T47D (cell line): ENCODE measurements at places on chromosomes 11 and 22.

GRCh38 chr11:18624161-18624560 lies 10.0 kb downstream of the SPTY2D1 start:
- DNase-seq = no peak

DNA sequence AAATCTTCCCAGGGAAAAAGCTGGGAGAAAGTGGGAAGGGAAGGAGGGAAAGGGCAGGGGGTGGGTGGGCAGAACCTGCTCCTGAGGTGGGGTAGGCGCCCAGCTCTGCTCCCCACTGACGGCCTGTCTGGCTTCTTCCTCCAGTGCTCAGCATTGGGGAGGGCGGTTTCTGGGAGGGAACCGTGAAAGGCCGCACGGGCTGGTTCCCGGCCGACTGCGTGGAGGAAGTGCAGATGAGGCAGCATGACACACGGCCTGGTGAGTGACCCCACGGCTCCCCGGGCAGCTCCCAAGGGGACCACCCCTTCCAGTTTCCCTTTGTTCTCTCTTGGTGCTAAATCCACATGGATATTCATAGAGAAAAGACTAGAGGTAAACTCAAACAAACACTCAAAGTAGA lies 25.9 kb downstream of the SHANK3 start:
- DNase-seq = no peak

DNA sequence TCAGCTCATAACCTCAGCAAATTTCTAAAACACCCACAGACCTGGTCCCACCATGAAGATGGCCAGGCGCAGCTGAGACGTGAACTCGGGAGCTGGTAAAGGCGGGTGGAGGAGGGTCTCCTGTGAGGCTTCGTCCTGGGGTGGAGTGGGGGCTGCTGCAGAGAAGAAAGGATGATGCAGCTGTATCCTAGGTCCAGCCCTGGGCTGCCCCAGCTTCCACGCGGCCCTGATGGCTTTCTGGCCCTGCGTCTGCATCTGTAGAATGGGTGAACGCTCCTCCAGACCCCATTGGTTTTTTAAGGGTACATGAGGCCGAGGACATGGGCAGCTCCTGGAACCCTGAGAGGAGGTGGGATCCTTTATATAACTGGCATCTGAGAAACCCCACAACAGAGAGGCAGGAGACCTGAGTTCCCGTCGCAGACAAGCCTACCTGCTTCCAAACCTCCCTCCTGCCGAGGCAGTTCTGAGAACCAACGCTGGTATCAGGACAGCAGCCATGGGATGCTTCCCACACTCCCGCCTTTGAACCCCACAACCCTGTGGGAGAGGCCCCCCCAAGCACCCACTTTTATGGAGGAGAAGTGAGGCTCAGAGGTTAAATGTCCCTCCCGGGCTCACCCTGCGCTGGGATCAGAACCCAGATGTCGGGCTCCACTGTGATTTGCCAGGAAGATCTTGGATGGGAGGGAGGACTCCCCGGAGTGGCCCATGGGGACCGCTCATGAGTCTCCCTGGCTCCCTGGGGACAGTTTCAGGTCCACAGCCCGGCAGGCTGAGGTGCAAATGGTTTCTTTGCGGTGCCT lies 55.2 kb upstream of the FGF3 start:
- DNase-seq = no peak

GRCh38 chr22:30457981-30458380 lies 13.8 kb downstream of the SEC14L3 start:
- no peak for DNase-seq

- DNase-seq = peak; percentile 81
These were observed 2.7 kb upstream of the NEAT1 start for GRCh38 chr11:65419772-65420481.

GRCh38 chr22:28222976-28223745 lies 304.1 kb upstream of the PITPNB start:
- no peak for DNase-seq

DNA sequence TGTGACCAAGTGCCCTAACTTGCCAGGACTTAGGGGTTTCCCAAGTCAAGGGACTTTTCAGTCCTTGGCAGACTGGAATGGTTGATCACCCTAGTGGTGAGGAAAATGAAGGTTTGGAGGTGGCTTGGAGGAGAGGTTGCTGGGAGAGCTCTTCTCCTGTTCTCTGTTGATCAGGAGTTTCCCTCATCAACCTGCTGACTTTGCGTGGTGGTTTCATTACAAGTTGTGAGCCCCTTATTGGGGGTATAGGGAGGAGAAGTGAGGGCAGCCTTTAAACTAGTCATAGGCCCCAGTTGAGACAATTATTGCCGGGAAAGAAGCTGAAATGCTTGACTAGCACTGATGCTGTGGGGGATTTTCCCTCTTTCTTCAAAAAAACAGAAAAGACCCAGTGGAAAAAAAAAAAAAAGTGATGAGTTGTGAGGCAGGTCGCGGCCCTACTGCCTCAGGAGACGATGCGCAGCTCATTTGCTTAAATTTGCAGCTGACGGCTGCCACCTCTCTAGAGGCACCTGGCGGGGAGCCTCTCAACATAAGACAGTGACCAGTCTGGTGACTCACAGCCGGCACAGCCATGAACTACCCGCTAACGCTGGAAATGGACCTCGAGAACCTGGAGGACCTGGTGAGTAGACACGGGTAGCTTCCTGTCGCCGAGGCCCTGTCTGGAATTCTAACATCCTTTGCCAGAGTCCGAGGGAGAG lies at the start of gene CXCR5:
CXCR5 (plus strand) TSS at position 525 of the 704 bp plus-strand sequence; CDS start at position 575, 50 bp downstream.
- no peak for DNase-seq

GRCh38 chr11:92249156-92249753 lies 24.6 kb downstream of the FAT3 start:
- DNase-seq = no peak

DNA sequence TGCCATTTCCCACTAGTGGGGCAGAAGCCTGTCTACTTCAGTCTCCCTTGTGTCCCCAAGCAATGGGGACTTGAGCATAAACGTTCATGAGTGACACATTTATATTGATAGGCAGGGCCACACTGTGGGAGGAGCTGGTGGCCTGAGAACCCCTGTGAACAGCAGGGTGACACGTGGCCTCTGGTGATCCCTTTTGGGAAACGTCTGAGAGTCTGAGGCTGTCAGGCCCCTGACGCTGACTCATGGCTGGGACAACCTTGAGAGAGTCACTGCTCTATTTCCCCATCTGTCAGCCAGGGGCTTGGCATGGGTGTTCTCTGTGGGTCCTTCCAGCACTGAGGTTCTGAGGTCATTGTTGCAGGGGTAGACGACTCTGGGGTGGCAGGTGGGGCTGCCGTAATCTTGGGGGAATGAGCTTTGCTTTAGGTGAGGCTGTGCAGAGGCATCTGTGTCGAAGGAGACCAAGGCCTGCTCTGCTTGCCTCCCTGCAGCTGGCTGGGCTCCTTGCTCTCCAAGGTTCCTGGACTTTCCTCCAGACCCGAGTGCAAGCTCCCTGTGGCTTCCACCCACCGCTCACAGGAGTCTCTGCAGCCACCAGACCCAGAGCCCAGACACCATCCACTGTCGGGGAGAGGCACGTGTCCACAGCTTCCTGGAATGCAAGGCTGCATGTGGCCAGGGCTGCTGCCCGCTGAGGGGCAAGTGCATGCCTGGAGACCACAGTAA lies 54.7 kb downstream of the SMIM38 start:
- DNase-seq = no peak

- DNase-seq = no peak
These were observed 751 bp downstream of the MS4A10 start for GRCh38 chr11:60785806-60786361.

GRCh38 chr11:57323167-57323854 lies 1.4 kb downstream of the TNKS1BP1 start:
- DNase-seq = peak; percentile 67

GRCh38 chr11:100592619-100593260 lies 94.3 kb upstream of the ARHGAP42 start:
- no peak for DNase-seq

DNA sequence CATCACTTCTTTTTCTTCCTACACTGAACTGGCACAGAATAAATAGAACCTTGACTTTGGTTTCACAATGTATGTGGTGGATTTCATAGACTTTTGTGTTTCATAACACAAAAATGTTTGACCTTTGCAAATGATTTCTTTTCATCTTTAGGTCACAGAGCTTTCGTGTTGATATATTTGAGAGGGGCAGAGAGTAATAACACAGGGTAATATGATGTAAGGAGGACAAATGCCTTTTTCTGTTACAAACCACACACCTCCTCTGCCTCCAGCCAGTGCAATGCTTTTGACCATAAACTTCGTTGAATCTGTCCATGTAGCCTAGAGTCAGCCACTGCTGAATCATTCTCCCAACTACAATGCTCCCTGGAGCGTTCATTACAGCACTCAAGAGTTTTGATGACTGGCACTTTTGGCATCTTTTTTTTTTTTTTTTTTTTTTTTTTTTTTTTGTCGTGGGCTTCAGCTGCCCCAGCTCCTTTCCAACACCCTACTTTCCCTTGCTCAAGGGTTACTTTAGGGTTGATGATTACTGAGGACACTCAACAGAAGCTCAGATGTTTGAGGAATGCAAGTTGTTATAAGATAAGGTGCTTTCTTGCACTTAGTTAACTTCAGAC lies 11.4 kb upstream of the CAT start:
- DNase-seq = no peak

DNA sequence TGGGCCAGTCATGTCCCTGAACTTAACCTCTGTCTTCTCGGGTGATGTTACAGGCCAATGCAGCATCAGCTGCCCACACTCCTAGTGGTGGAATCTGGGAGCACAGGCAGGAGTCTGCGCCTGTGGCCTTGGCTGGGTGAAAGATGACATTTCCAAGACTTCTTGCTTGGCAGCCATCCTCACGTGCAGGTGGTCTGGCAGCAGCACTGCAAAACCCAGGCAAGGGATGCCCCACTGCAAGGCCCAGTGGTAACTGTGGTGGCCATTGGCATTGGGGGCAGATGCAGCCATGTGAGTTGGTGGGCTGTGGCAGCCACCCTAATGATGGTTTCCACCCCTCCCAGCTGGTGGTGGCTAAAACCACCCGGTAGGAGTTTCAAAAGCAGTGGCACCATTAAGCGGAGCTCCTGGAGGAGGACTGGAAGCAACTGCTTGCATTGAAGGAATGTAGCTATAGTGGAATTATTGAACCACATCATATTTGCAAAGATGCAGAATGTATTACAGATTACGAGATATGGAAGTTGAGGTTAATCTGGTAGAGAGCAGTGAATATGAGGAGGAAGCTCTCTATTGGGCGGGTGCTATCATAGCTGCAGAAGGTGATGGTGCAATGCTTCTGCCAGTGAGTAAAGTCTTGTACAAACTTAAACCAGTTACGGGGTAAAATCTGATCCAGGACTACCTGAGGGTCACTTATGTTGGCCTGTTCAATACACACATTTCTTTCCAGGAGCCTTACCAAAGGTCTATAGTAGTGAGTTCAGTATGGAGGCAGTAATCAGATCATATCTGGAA lies 120.7 kb upstream of the TOP3B start:
- DNase-seq = no peak

DNA sequence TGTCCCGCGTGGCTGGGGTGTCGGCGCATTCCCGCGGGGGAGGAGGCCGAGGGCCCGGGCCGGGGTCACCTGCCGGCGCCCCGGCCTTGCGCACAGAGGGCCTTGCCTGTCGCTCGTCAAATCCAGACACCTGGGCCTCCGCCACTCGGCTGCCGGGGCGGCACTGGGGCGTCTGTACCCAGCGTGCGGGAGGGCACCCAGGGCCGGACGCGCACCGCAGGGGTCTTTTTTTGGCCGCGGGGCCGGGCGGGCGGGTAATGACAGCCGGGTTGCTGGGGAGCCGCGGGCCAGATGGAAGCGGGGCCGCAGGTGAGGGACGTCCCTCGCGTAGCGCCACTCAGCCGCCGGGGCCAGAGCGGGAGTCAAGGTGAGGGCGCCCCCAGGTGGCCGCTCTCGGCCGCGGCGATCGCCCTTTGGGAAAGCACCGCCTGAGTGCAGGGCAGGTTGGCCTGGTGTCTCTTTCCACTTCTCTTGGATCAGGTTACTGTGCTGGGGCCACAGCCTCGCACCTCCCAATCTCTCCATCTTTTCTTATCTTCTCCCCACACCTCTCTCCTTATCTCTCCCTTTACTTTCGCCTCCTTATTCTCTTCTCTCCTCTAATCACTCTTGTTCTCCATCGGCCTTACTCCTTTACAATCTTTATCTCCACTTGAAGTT lies 3.5 kb downstream of the PHLDB1 start:
- DNase-seq = no peak

- peak; percentile 99 for DNase-seq
These were observed 29.1 kb upstream of the TP53I11 start for GRCh38 chr11:44979543-44980399.

GRCh38 chr11:134055029-134055428 lies 13.8 kb upstream of the JAM3 start:
- no peak for DNase-seq

- no peak for DNase-seq
These were observed 25.9 kb upstream of the WNT7B start for GRCh38 chr22:46002757-46003270.

DNA sequence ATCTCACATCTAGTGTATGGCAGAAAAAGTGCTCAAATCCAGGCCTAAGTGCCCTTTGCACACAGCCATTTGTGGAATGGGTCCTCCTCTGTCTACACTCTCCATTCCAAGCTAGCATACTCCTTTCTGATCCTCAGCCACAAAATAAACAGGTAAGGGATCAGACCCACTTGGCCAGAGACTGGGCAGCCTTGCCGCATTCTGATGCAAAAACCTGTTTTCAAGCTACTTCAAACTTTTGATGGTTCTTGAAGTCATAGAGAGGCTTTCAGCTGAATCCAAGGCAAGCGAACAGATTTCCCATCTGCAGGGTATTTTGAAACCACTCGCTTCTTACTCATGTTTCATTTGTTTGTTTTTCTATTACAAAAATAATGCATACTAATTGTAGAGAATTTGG lies 136.6 kb upstream of the NAV2 start:
- DNase-seq = no peak

- no peak for DNase-seq
These were observed 90.3 kb upstream of the MTMR2 start for GRCh38 chr11:96014217-96014616.

DNA sequence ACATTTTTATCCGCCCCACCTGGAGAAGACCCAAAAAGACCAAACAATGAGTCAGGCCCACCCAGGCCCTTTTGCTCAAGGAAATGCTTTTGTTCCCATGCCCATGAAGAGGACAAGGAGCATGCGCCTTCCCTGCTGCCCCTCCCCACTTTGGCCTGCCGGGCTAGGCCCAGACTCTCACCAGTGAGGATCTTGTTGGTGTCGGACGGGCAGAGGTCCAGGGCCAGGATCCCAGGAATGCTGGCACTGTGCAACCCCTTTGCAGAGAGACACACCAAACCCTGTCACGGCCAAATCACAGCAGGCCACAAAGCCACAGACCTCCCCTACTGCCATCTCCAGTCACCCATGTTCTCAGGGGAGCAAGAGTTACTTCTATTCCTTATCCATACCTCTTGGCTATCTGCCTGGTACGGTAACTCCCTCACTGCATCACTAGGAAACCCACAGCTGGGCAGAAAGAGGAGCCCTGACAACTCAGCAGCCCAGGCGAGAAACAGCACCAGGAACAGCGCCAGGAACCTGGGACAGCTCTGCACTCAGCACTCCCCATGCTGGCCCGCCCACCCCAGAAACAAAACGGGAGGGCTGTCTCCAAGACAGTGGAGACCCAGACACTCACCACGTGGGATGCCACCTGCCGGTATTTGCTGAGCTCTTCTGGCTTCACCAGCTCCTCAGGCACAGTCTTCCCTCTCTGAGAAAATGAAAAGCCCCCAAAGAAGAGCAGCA lies 5.5 kb downstream of the PRPF19 start:
- no peak for DNase-seq
